NCI-H1694 (cell line): ENCODE measurements at places on chromosomes 4 and X.

- DNase-seq = no peak
These were observed 22.2 kb downstream of the HMX1 start for GRCh38 chr4:8849266-8850073.

DNA sequence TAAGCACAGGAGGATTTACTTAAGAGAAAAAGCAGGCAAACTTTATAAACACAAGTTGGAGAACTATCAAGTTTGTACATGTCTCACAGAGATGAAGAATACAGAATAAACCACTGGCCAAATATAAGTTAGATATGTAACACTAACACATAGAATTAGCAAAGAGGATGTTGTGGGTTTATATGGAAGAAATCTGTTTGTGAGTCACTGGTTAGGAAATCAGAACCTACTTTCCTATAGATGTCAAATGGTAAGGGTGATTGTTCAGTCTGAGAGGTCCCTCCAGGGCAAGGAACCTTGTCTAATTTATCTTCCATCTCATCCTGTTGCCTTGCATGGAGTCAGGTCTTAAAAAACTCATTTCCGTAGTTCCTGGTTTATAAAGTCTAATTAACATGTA is 14.8 kb upstream of the ART3 start:
- DNase-seq = no peak

- no peak for DNase-seq
These were observed 606.0 kb downstream of the BCOR start for GRCh38 chrX:39491548-39492297.

GRCh38 chrX:77014377-77015372 is 432.5 kb upstream of the FGF16 start:
- DNase-seq = no peak

GRCh38 chr4:18394656-18395055 is 373.1 kb upstream of the LCORL start:
- no peak for DNase-seq

- peak; percentile 11 for DNase-seq
These were observed 78.4 kb upstream of the MAP3K15 start for GRCh38 chrX:19593690-19594089.
